ENCODE measurements at places on chromosomes 12 and 14. TPM values are rescaled to one million over a fixed set of nuclear protein-coding genes. Genes with fewer than 3 reads are reported as not detected.

DNA sequence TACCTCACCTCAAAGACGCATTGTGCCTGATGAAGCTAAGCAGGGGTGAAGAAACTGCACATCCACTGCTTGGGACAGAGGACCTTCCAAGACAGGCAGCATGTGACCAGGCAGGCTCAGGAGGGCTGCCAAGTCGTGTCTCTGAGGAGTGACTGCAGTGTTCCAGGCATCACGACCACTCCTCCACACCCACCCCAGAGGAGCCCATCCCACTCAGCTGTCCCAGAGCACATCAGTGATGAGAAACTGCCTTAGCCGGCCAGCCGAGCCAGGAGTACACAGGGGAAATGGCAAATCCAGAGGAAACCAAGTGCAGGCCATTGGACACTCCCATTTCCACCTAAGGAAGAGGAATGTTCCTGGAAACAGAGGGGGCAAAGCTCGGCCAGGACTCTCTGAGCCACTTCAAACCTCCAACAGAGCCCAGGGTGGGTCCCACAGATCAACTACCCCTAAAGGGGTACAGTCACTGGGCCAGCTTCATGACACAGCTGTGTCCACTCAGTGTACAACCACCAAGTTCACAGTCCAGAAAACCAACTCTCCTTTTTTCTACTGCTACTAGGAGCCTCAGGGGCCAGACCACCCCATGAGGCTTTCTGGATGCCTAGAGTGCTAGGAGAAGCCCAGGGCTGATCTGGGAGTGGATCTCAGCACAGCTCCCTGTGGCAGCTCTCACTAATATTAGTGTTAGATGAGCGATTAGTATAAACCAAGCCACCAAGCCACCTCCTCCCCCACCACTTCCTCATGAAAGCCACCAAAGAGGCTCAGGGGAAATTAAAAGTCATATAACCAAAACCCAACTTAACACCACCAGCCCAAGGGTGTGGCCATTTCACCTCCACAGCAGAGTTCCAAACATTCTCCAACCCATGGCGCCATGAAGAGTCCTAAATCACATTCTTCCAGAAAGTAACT lies 15.4 kb downstream of the PXN start:
- DNase-seq: no peak

DNA sequence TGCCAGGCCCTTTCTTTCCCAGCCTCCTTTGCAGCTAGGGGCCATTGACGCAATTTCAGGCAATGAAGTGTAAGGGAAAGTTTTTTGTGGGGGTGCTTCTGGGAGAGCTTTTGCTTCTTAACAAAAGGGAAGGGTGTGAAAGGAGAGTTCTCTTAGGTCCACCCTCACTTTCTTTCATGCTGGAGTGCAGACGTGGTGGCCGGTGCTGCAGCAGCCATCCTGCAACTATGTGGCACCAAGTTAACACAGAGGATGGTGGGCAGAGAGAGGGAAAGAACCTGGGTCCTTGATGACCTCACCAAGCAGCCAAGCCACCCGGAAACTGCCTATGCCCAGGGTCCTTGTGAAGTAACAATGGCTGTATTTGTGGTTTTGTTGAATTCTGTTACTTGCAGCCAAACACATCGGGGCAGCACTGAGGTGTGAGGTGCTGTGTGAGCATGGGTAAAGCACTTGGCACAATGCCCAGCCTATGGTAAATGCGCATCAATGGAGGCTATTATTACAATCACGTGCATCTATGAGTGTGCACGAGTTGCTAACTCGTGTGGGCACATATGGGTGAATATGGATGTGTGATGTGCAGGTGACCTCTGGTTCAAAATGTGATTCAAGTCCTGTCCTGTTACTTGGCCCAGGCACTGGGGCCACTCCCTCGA lies 122.6 kb downstream of the CALM1 start:
- no peak for DNase-seq

DNA sequence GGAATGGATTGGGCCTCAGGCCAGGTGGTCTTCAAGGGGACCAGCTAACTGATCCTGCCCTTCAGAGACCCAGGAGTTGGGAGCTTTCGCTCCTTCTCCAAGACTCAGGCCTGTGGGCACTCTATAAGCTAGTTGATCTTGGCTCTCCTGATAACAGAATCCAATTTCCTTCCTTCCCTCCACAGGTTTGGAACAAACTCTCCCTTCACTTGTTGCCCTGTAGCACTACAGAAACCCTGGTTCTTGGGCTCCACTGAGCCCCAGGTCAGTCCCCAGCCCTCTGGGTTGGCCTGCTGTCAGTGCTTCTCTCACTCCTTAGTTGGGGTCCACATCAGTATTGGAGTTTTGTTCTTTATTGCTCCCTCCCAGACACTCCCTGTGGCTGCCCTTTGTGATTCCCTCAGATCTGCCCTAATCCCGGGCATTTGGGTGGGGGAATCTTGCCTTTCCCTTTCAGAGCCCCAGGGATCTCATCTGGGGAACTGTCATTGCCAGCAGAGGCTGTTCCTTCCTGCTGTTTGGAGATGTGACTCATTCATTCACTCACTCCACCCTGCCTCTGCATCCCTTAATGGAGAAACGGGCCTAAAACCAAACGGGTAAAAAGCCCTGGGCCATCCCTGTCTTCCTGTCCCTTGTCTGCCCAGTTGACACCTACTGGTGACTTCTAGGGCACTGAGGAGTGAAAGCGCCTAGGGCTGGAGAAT lies 4.4 kb upstream of the GPD1 start:
- peak; percentile 48 for DNase-seq

GRCh38 chr12:11958221-11959091 lies 112.3 kb upstream of the BCL2L14 start:
- DNase-seq: peak; percentile 93

DNA sequence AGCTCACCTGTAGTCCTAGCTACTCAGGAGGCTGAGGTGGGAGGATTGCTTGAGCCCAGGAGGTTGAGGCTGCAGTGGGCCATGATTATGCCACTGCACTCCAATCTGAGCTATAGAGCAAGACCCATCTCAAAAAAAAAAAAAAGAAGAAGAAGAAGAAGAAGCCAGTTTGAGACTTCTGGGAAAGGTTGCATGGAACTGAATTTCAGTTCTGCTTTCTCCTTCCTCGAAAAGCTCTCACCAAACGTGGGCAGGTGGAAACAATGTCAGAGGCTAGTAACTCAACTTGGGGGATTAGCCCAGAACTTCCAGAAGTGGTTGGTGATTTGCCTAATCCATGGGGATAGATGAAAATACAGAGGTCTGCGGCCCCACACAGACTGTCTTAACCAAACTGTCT lies 18.7 kb downstream of the FLVCR2 start:
- DNase-seq: no peak

GRCh38 chr14:64800000-64800399 lies 79.7 kb downstream of the SPTB start:
- DNase-seq: peak; percentile 46

- peak; percentile 99 for DNase-seq
Measured at GRCh38 chr12:46430340-46430948, 57.9 kb upstream of the SLC38A2 start.

DNA sequence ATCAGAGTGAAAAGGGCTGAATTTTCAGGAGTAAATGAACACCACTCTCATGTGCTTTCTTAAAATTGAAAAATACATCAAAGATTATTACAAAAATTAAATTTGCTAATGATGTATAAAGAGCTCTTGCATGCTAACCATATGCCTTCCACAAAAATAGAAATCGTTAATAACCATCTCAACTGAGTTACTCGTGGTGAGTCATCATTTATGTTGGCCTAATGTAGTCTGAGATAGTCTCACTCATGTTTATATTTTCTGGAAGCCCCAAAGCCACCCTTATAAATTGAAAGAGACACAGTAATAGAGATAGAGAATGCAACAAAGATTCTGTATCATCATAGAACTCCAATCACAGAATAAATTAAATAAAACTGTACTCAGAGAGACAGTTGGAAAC lies 131.2 kb downstream of the KCNH5 start:
- peak; percentile 12 for DNase-seq

DNA sequence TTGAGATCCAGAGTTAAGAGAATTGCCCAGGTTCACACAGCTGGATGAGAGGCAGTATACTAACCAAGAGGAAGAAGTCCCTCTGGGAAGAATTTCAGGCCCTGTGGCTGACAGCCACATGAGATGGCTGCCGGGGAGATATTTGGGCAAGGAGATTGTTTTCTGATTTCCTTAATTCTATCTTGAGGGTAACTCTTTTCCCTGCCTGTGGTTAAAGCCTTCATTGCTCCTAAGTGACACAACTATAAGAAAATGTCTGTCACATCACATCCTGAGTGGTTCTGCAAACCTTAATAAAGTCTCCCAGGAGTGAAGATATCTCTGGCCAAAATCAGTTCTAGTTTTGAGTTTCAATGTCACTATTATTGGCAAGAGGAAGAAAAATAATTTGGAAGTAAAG lies 9.6 kb downstream of the ARHGDIB start:
- no peak for DNase-seq

DNA sequence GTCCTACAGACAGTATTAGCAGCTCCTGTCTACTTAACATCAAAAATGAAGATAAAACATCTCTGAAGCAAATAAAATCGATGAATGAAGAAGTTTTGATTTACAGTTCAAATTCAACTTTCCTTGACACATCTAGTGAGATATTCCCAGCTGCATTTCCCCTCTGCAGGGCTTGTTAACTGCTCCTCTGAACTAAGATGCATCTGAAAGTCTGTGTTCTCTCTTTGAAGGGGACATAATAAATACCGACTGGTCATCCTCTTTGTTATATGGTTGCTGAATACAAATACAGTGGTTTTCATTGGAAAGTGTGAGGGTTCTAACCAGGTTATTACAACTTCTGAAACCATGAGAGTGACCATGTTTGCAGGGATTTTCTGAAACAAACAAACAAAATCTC lies 266.4 kb upstream of the SLC16A7 start:
- no peak for DNase-seq

DNA sequence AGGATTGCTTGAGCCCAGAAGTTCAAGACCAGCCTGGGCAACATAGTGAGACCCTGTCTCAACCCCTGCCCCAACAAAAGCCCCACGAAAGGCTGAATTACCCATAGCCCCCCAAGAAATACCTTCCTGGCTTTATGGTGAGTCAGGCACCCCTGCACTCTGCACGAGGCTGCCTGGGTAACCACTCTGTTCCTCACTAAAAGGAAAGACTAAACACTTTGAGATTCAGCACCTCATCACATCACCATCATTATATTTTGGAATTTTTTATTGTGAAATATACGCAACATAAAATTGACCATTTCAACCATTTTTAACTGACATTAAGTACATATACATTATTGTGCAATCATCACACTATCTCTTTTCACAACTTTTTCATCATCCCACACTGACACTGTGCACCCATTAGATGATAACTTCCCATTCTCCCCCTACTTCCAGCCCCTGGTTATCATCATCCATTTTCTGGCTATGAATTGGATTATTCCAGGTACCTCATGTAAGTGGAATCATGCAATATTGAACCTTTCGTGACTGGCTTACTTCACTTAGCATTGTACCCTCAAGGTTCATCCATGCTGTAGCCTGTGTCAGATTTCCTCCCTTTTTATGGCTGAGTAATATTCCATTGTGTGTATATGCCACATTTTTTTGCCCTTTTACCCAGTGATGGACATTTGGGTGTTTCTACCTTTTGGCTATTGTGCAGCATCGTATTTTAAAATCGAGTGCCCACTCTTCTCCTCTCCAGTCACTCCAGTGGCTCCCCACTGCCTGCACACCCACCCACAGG lies 51.5 kb downstream of the TSPAN9 start:
- DNase-seq: no peak

DNA sequence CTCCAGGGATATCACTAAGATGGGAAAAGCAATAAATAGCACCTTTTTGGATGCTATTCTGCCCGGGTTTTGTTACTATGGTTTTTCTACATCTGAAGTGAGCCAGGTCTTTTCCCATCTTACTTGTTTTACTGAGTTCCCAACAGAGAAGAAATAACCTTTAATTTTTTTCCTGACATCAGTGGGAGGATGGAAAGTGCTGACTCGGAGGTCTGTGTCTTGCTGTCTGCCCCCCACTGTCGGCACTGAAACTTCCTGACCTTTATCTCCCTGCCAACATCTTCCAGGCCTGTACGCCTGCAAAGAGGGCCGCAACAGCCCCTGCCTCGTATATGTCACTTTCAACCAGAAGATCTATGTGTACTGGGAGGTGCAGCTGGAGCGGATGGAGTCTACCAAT lies 11.0 kb downstream of the ITFG2 start:
- DNase-seq: no peak

- no peak for DNase-seq
Measured at GRCh38 chr14:36931791-36932190, 240.6 kb downstream of the SLC25A21 start.

- DNase-seq: peak; percentile 71
Measured at GRCh38 chr14:58752771-58753201, 115.0 kb downstream of the DACT1 start.

Gene MYF5
- total RNA-seq: not detected

Gene LGMN
- total RNA-seq: 34.0 TPM

Gene TAS2R20
- total RNA-seq: 2.0 TPM

Gene DDX23
- total RNA-seq: 68.7 TPM

Gene DAO
- total RNA-seq: not detected

Gene VDR
- 3.4 TPM for total RNA-seq

Gene DDHD1
- 5.3 TPM for total RNA-seq

Gene IL26
- not detected for total RNA-seq

Data from bronchial epithelial cell (primary cell).